ENCODE measurements at places on chromosomes 5 and 9.

DNA sequence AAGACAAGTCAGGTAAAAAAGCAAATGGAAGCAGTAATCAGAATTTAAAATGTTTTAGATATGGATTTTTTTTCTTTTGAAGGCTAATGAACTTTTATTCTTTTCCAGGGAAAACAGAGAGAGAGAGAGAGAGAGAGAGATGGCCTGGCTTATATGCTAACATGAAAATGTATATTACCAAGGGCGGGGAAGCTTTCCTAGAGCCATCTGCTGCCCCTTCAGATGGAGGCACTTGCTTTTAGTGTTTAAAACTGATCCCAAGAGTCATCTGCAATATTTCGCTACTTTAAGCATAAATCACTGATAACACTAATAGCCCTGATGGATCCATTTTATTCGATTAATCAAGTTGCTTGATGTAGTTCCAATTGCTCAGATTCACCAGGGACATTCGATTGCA lies 186.1 kb upstream of the ADAMTS16 start:
- DNase-seq, result no peak

GRCh38 chr9:120923620-120924328 lies 2.8 kb downstream of the TRAF1 start:
- DNase-seq, result no peak

GRCh38 chr9:98995971-98996504 lies 52.3 kb downstream of the COL15A1 start:
- no peak for DNase-seq

DNA sequence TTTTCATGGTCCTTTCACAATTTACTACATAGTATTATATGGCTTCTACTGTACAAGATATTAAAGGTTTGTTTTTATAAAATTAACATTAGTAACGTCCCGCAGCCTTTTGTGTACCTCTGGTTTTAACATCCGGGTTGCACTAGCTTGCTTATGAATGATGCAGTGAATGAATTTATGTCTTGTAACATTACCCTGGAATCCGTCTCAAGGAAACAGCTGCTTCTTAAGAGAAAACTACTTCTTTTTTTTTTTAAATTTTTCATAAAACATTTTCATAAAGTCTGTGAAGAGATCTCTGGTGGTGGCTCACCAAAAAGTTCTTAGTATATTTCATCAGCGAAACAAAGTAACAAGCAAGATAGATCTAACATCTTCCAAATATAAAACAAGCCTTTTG lies 23.6 kb downstream of the MARCHF3 start:
- no peak for DNase-seq

GRCh38 chr5:180281706-180282105 lies 10.2 kb downstream of the MAPK9 start:
- no peak for DNase-seq

- DNase-seq, result no peak
Measured at GRCh38 chr5:146447734-146448380, 724 bp downstream of the TCERG1 start.

- DNase-seq, result no peak
Measured at GRCh38 chr9:121985792-121986494, 107.2 kb downstream of the TTLL11 start.

DNA sequence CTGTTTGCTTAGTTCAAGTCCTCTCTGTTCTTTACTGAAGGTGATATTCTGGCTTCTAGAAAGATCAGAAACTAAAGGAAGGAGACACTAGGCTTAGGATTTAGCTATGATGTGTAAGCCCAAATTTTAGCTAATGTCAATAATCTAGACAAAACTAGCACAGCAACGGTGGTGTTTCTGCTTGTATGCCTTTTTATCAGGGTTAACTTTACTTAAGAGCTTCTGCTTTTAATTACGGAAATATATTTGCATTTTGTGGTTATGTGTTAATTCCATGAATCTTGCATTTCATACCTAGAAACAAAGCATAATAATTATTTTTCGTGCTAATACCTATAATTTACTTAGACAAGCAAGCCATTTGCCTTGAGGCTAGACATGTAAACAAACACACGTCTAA lies 96.1 kb downstream of the PAX5 start:
- DNase-seq, result no peak

- no peak for DNase-seq
Measured at GRCh38 chr5:34410411-34411139, 245.6 kb upstream of the RAI14 start.

- no peak for DNase-seq
Measured at GRCh38 chr5:143662020-143662419, 149.9 kb upstream of the HMHB1 start.

DNA sequence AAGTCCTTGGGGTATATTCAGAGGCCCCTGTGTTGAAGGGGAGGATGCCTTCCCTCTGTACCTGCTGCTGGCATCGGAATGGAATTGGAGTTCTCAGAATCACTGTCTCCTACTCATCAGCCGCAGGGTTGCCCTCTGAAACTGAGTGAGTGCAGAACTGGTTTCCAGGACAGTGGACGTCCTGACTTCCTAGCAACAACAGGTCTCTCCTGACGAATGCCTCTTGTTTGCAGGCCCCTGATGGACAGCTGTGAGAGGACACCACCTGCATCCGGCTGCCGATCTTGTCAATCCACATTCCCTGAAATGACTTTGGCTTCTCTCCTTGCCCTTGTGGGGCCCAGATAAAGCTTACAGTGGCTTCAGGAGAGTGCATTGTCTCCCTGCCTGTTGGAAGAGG lies 274.5 kb downstream of the NSG2 start:
- DNase-seq, result no peak

- no peak for DNase-seq
Measured at GRCh38 chr9:93228453-93228852, 44.5 kb downstream of the WNK2 start.

- DNase-seq, result no peak
Measured at GRCh38 chr9:129289131-129289731, 111.2 kb upstream of the IER5L start.

DNA sequence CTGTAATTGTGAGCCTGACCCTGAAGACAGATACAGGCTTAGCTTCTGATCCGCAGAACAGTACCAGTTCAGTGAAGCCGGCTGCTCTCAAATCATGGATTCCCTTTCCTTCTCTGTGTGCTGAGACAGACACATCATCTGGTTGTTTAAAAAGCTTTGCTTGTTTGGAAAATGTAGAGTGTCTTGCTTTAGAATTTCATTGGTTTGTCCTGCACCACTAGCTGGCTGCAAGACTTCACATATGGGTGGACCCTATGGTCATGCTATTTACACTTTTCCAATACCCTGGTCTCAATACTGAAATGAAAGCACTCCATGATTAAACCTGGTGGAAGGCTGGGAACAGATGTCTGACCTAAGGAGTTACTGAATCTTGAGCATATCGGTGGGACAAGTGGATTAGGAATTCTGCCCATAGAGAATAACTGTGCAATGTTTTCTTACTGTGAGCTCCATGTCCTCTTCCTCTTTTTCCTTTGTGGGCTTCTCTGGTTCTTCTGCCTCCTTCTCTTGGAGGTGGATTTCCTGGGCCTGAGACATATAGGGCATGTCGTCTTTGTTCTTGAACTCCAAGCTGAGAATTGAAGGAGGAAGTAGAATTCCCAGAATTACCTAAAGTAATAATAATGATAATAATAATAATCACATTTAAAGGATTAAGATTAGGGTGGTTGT lies 201.1 kb upstream of the KLF9 start:
- no peak for DNase-seq

DNA sequence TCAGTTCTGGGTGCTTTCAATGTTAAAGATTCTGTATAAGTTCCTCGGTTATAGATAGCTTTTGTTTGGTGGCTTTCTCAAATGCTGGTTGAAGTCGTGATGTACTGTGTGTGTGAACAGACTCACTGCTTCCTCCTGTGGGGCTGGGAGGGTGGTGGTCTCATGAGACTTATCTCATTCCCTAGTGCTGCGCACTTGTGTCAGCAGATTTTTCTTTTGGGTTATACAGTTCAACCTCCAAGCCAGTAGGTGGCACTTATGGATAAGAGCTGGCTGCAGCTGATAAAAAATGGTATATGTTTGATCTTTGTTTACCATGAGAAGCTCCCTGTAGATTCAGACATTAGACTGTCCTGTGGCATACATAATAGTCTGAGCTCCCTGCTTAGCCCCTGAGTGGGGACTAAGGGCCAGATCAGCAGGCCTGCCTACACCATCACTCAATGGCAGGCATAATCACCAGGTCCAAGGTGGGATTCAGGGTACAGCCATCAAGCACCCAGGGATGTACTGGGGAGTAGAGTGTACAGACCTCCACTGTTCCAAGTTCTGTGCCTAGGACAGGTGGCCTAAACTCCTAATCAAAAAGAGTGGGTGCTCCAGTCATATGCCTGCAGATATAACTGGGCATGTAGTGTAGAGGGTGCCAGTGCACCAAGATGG lies 174.2 kb downstream of the OXCT1 start:
- DNase-seq, result no peak

DNA sequence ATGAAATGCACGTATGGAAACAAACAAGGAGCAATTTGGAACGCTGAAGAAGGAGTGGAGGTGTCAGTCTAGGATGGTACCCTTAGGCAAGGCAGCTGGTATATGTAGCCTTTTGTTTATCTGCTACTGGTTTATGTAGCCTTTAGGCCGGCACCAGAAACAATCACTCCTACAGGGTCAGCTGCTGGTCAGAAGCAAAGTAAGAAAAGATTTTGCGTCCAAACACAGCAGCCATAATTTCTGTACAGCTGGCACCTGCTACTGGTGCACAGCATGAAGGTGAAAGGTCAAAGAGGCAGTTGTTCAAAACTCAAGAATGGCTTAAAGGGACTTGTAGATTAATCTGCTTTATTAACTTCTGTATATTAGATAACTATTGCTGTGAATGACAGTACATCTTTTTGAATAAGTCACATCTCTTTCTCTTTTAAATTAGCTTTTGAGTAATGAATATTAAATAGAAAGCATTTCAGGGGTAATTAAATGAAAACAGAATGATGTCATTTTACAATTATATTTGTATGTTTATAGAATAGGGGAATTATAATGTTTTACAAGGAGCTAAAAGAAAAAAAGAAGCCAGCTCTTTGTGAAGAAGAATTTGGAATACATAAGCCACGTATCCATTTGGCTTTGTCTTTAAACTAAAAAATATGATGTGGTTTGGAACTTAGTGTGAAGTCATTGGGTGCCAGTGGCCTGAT lies 33.1 kb upstream of the TLX3 start:
- no peak for DNase-seq

DNA sequence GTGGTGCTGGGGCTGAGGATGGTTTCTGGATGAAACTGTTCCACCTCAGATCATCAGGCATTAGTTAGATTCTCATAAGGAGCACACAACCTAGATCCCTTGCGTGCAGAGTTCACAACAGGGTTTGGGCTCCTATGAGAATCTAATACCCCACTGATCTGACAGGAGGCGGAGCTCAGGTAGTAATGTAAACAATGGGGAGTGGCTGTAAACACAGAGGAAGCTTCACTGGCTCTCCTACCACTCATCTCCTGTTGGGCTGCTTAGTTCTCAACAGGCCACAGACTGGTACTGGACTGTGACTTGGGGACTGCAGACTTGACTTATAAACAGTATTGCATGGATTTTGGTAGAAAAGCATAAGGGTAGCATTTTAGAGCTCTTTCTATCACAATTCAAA lies 870.7 kb upstream of the CDH10 start:
- no peak for DNase-seq

DNA sequence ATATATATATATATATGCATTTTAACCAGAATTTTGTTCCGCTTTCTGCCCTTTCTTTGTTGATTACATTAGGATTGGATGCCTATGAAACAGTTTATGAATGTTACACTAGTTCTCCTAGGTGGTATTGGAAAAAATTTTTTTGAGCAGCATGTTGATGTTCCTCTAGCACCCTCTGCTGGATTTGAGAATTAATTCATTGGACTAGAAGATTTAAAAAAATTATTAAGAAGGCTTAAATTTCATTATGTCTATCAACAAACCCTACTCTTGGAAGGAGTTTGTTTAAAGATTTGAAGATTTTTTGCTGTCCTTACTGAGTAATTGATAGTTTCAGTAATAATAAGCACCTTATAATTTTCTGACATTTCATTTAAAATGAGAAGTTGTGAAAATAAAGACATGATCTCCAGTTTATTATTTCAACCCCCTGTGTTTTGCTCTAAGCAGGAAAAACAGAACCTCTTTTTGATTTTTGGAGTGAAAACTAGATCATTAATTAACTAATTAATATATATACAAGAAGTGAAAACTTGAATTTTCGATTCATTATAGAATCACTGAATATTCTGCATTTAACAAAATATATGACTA lies 89.6 kb downstream of the CCDC171 start:
- no peak for DNase-seq

Measured in effector CD8-positive, alpha-beta T cell (primary cell).